ENCODE measurements at places on chromosomes 1 and 21. TPM values are rescaled to one million over a fixed set of nuclear protein-coding genes. Genes with fewer than 3 reads are reported as not detected.

GRCh38 chr1:217224201-217224600 lies 406.7 kb downstream of the GPATCH2 start:
- DNase-seq, result no peak

DNA sequence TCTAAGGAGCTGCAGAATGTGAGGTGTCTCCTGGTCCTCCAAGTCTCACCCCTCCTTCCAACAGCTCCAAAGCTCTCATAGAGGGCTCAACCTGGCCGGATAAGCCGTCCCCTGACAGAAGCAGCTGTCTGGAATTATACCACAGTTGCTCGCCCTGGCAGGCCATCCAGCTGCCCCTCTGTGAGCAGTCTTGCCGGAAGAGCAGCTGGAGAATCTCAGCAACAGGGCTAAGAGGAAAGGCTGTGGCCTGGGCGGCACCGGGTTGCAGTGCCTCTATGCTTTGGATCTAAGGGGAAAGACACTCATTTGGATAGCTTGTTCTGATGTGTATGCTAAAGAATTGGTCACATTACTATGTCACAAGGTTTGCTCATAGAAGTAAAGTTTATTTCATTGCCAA lies 12.4 kb downstream of the TMCC2 start:
- DNase-seq, result no peak

ASTN1 gene
- total RNA-seq, result not detected

CD101 gene
- total RNA-seq, result 0.66 TPM

GRCh38 chr21:29304597-29304996 lies 5.9 kb downstream of the BACH1 start:
- no peak for DNase-seq

- no peak for DNase-seq
These were observed at the start of gene NR1I3 for GRCh38 chr1:161238039-161238473. Gene NR1I3, minus strand, starts transcription at chr1:161238203. Its CDS starts 1,638 bp downstream, at chr1:161236565.

GRCh38 chr1:172145656-172146055 lies 274.8 kb upstream of the C1orf105 start:
- DNase-seq, result no peak

OR2L2 gene
- not detected for total RNA-seq

EGLN1 gene
- 21.0 TPM for total RNA-seq

- no peak for DNase-seq
These were observed 4.5 kb downstream of the EPHA2 start for GRCh38 chr1:16151196-16151994.

FNBP1L gene
- 1.1 TPM for total RNA-seq

KIF14 gene
- 9.3 TPM for total RNA-seq

- DNase-seq, result no peak
These were observed 114.5 kb downstream of the KIAA0319L start for GRCh38 chr1:35442734-35443133.

DNA sequence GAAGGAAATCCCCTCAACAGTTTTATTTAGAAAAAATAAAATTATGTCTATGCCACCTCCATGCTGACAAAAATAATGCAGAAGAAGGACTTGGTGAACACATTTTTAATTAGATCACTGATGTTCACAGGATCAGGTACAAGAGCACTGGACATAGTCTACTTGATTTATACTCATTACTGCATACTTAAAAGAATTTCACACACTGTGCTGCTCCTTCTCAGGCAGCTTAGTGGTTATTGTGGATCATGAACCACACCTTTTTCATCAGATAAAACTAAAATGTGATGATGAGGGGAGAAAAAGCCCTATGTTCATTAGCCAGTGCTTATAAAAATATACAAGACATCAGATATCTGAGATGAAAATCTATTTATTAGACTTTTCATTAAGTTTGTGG lies 103.3 kb upstream of the DPH5 start:
- DNase-seq, result no peak

GBP4 gene
- 26.6 TPM for total RNA-seq

ZBTB18 gene
- 9.1 TPM for total RNA-seq

DNA sequence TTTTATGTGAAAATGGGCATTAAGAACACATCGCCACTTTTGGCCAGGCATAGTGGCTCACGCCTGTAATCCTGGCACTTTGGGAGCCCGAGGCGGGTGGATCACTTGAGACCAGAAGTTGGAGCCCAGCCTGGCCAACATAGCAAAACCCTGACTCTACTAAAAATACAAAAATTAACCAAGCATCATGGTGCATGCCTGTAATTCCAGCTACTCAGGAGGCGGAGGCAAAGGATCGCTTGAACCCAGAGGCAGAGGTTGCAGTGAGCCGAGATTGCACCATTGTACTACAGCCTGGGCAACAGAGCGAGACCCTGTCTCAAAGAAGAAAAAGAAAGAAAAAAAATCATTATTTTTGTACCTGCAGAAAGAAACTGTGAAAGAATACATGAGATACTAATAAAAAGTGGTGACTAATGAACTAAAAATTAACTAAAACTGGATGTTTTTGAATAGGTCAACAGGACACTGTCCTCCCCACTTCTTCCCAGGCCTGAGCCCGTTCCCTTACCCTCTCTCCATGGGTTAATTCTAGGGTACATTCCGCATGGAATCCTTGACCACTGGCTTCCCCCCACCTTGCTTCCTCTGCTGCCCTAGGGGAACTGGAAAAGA lies 8.3 kb upstream of the TINAGL1 start:
- DNase-seq, result no peak

DMBX1 gene
- not detected for total RNA-seq

DNA sequence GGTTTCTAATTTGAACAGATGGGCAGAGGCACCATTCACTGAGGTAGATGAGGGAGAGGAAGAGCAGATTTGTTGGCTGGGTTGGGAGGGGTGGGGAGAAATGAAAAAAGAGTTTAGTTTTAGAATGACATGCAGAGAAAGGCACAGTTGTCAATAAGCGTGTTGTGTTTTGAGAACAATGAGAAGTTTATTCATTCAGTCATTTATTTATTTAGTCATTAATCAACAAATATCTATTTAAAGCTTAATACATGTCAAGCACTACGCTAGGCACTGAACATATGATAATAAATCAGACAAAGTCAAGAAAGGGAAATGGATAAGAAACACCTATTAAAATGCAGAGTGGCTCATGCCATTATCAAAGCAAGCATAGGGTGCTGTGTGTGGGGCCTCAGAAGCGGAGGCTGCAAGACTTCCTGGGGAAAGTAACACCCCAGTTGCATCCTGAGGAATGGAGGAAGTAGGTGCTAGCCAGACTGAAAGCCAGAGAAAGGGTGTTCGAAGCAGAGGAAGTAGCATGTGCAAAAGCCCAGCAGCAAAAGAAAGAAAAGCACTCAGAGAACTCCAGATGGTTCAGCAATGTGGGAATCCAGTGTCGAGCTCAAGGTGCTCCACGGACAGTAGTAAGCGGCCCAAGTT lies 114.1 kb downstream of the RNF220 start:
- no peak for DNase-seq

FAM78B gene
- total RNA-seq, result 0.26 TPM
